Sigmoid colon (tissue), 7 donors: ENCODE measurements at places on chromosomes 4 and X.

DNA sequence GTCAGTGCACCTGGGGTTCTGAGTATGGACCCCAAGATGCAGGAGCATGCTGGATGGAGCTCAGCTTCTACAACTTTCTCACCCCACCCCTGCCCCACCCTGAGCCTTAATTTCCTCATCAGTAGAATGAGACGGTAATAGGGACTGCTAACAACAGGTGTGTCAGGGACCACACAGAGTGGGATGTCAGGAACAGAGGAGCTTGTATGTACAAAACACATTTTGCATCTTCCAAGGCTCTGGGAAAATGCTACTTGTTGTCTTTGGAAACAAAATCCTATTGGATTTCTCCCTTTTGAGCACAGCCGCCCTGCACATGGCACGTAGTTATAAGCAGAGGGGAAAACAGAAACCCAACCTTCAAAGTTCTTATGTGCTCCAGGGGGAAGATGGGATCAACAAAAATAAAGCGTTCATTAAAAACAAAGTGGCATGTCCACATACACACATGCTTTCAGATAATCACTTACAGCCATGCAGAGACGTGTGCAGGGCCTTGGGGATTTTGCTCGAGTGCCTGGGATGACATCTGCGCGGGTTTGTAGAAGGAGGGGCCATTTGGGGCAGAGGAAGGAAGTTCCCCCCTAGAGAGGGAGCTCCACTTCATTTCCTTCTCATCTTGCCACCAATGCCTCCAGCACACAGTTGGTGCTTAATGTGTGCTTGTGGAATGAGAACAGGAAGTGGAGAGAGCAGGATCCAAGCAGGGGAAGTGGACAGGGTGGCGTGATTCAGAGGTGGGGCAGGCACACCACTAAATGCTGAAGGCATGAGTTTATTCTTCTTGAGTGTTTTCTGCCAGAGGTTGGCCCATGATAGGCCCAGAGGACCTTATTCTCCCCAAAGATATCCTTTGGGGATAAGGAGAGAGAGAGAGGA lies 138.9 kb downstream of the SMIM20 start:
- peak; percentile 2 for DNase-seq

- DNase-seq, result no peak
Observed at GRCh38 chr4:80535551-80535950, 200.0 kb downstream of the CFAP299 start.

DNA sequence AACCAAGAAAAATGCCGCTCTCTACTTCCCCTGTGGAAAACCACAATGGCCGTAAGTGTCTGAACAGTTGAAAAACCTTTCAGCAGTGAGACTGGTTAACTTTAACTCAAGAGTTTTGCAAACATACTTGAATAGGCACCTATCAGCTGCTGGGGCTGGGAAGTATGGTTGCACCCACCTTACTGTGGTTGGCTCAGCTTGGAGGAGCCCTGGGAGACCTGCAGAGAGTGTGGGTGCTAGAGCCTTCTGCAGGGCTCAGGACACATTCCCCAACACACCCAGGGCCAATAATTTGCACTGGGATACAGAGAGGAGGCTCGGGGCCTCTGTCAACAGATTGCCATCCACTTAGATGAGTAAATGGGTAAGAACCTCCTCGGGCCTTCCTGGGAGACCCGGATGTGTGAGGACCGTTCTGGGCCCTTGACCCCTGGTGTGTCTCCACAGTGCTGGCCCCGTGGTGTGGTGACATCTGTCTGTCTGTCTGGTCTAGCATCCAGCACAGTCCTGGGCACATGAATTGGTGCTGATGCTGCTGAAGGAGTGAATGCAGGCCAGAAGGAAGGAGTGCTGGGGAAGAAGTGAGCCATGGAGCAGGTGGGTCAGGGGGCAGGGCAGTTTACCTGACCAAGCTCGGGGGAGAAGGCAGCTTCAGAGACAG lies 46.5 kb downstream of the MAGEA1 start:
- no peak for DNase-seq

DNA sequence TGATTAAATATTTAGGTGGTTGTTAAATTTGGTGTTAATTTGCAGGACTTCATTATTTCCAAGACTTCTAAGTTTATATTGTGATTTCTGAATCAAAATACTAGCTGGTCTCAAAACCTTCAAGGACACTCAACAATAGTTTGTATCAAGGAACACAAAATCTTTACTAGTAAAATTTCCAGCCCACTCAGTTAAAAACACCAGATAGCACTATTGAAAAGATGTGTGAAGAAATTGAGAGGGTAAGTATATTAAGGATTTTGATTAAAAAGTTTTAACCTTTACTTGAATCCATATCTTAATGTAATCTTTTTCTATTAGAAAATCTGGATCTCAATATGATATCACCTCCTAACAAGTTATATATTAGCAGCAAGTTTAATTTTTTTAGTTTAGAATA lies 89.3 kb upstream of the UGT8 start:
- DNase-seq, result no peak

DNA sequence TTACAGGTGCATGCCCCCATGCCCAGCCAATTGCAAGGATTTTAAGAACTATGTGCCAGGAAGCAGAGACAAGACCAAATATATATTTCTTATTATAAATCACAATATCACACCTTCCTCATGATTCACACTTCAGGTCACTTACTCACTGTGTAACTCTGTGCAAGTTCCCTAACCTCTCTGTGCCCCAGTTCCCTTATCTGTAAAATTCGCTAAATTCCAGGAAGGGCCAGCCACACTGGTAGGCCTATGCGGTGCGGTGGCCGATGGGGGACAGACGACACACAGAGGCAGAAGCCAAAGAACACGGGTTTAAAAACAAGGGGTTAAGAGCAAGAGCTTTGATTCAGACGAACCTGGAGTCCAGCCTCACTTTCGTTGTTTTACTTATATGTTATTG lies 2.8 kb downstream of the TRIM2 start:
- no peak for DNase-seq

- no peak for DNase-seq
Observed at GRCh38 chrX:23981222-23981621, 45.8 kb downstream of the KLHL15 start.

- DNase-seq, result no peak
Observed at GRCh38 chrX:35380808-35381700, 417.1 kb upstream of the MAGEB16 start.

- DNase-seq, result no peak
Observed at GRCh38 chr4:146029147-146029546, 90.5 kb upstream of the ZNF827 start.

DNA sequence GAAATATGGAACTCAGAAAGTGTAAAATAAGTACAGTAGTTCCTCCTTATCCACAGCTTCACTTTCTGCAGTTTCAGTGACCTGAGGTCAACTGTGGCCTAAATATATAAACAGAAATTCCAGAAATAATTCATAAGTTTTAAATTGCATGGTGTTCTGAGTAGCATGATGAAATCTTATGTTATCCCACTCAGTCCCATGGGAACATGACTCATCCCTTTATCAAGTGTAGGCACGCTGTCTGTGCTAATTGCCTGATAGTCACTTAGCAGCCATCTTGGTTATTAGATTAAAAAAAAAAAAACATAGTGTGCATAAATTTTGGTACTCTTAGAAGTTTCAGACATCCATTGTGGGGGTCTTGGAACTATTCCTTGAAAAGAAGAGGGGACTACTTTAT lies 983.4 kb upstream of the ADGRL3 start:
- no peak for DNase-seq

- DNase-seq, result peak; percentile 88
Observed at GRCh38 chr4:2484993-2485392, 16.1 kb downstream of the RNF4 start.

GRCh38 chr4:8459867-8460445 lies 19.4 kb downstream of the TRMT44 start:
- DNase-seq, result no peak

GRCh38 chrX:41796046-41796445 lies 72.1 kb downstream of the GPR82 start:
- DNase-seq, result no peak

DNA sequence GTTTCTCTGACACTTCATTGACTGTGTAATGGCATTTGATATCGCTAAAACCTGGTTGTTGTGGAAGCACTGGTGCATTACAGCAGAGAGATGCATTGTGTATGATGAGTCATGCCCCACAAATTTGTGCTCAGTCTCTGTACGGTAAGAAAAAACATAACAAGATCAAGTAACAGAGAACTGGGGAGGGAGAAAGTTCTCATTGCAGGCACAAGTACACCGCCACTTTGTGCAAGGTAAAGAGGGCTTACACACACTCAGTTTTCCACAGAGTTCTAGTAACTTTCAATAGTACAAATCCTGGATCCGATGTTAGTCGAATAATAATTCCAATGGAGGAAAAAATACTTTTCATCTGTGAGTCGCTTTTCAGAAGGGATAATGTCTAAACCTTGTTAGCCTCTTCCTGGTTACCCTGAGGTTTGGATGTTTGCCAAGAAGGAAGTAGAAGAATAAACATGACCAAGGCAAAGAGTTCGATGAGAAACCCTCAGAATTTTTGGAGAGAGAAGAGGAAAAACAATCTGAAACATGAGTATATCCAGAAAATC lies 512.5 kb upstream of the SLIT2 start:
- DNase-seq, result no peak

DNA sequence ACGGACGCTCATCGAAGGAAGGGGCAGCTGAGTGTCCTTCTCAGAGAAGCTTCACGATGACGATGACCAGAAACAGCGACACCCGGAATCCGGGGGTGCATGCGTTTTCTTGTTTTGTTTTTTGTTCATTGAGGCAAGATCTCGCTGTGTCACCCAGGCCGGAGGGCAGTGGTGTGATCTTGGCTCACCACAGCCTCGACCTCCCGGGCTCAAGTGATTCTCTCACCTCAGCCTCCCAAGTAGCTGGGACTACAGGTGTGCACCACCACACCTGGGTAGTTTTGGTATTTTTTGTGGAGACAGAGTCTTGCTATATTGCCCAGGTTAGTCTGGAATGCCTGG lies 19.8 kb downstream of the DGKQ start:
- no peak for DNase-seq
